MM.1S (cell line): ENCODE measurements at places on chromosomes 12 and 14.

DNA sequence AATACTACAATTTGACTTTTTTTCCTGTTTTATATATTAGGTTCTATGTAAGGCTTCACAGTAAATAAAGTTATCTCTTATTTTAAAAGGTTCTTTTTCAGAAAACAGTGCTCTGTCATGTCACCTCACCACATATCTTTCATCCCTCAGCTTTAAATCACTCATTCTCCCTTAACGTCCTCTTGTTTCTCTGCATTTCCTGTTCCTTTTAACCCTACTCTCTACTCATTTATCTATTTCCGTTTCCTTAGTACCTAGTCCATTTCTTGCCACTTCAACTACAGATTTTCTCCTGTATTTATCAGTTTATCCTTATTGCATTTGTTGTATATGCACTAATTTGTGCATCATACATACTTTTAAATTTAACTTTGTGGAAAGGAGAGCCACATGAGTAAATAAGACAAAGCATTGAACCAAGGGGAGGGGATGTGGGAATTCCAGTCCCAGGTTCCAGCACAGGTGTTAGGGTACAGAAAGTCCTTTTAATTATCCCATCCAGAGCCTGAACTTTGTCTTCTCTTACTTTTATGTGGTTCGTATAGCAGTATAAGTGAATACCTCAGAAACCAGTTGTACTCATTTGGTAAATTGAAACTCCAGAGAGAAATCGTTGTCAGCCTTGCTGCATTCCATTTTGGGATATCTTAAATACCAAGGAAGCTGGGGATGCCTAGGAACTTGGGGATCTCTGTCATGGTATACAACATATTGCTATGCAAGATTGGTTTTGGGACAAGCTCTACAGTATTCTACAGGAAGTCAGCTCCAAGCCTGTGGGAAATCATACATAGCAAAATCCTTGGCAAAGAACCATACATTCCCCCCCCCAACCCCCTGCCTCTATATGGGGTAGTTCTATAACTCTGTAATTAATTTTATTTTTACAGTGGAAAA lies 120.5 kb downstream of the DIP2B start:
- no peak for DNase-seq

- DNase-seq = no peak
Measured at GRCh38 chr14:38824706-38825105, 278.3 kb downstream of the SEC23A start.

- DNase-seq = no peak
Measured at GRCh38 chr12:47095446-47096236, 15.9 kb upstream of the AMIGO2 start.

DNA sequence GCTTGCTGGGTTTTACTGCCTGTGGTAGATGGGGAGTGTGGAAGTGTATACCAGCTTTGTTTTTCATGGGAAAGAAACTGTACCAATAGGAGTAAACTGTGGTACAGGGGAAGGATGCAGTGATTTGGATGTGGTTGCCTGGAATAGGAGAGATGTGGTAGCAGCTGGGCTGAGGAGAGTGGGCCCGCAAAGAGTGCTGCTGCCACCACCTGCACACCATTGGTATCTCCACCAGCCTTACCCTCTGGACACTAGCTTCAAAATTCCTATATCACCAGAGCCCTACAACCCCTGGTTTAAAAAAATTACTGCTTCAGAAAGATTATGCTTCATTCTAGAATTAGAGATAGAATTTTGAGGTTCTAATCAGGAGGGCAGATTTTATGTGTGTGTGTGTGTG lies 53.6 kb downstream of the AKAP6 start:
- peak; percentile 10 for DNase-seq

DNA sequence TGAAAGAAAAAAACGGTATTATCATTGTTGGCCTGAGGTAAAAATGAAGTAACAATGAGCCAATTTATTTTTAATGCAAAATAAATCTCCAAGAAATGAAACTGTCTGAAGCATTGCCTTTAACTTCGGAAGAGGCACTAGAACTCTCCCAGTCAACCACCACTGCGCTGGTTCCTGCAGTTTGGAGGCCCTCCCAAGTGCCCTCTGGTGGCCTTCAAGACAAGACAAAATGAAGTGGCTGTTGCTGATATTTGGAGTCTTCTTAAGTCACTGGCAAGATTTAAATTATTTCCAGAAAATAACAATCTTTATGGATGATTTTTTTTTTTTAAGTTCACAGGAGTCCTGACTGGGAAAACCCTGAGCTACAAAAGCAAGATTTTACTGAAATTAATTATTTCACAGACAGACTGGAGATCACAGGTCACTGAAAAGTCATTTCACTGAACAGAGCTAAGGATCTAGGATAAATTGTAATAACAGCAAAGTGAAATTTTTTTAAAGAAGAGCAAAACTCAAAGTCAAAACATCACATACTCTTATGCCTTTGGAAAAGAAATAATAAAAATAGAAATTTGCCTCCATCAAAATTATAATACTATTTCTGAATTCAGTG lies 58.2 kb downstream of the DICER1 start:
- DNase-seq = no peak

- DNase-seq = no peak
Measured at GRCh38 chr12:120994059-120994458, 15.7 kb downstream of the HNF1A start.

DNA sequence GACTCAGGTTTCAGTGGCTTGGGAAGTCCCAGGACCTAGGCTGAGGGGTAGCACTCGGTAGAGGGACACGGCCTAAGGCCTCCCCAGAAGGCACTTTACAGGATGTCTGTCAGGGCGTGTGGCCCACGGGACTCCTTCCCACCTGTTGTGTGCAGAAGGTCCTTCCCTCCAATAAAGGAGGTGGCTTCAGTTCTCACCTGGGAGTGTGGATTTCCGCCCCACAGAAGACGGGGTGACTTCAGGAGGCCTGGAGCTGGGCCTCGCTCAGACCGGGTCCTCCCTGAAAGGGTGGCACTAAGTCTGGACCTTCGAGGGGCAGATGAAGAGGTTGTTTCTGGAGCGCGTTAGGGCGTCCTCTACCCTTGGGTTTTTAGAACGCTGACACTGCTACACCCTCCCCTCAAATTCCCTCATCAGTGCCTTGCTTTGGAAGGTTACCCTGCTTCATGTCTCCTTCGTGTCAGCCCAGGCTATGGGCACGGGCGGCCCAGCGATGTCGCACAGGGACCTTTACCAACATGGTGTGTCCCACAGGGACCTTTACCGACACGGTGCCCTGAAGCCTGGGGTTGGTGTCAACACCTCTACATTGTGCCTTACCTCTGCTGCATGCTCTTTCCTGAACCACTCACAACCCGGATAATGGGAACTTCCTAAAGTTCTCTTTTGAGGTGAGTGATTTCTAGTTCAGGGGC lies 7.1 kb downstream of the SLC6A12 start:
- no peak for DNase-seq

DNA sequence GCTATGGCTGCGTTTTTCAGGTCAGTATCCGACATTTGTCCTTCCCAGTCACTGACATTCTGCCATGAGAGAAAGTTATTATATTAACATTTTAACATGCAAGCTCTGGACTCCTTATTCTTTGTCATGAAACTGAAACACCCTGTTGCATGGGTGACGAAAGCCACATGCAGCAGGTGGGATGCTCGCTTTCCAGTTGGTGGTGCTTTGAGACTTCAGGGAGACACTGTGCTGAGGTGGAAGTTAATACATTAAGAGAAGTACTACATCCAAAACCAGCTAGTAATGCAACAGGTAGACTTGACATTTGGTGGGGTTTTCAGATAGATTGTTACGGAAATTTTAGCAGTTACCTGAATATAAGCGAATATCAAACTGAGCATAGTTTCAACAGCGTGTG lies 32.8 kb upstream of the AMN start:
- no peak for DNase-seq

- DNase-seq = no peak
Measured at GRCh38 chr14:96559571-96559970, 57.4 kb downstream of the PAPOLA start.

DNA sequence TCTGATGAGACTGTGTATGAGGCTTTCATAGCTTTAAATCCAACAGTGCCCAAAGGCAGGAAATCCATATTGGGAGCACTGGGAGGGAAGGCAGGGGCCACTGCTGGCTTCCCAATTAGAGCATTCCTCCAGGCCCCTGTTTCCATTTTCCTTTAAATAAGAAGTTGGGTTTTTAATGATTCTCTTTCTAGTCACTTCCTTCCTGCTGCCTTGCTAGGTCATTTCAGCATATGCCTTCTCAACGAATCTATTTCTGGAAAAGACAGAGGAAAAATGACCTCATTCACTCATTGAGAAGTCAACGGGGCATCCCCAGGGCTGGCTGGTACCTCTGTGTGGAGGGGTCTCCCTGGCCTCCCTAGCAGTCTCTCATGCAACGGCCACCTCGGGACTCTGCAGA lies 43.5 kb downstream of the IGF1 start:
- DNase-seq = peak; percentile 23

GRCh38 chr12:94435511-94435927 lies 24.1 kb downstream of the CEP83 start:
- peak; percentile 28 for DNase-seq

GRCh38 chr14:104633276-104634137 lies 28.9 kb upstream of the TMEM179 start:
- no peak for DNase-seq

- no peak for DNase-seq
Measured at GRCh38 chr14:76977793-76978720, 50.5 kb downstream of the IRF2BPL start.

DNA sequence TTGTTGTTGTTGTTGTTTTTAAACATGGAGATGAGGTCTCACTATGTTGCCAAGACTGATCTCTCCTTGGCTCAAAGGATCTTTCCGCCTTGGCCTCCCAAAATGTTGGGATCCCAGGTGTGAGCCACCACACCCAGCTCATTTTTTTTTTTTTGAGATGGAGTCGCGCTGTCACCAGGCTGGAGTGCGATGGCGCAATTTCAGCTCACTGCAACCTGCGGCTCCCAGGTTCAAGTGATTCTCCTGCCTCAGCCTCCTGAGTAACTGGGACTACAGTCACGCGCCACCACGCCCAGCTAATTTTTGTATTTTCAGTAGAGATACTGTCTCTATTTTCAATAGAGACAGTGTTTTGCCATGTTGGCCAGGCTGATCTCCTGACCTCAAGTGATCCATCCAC lies 4.9 kb upstream of the CLIP1 start:
- no peak for DNase-seq

DNA sequence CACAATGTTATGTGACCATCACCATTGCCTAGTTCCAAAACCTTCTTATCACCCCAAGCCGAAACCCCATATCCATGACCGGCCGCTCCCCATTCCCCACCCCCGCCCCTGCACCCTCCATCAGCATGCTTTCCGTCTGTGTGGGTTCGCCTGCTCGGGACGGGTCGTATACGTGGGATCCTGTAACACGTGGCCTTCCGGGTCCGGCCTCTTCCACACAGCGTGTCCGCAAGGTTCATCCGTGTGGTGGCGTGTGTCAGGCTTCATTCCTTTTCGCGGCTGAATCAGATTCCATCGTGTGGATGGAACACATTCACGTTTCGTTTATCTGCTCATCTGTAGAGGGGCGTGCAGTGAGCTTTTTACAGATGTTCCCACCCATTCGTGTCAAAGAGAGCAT lies 41.4 kb downstream of the RIMBP2 start:
- no peak for DNase-seq

GRCh38 chr12:75685617-75686225 lies 174.3 kb upstream of the KRR1 start:
- no peak for DNase-seq

- no peak for DNase-seq
Measured at GRCh38 chr14:33118668-33119067, 180.0 kb downstream of the NPAS3 start.

GRCh38 chr14:65075628-65076325 lies 26.5 kb downstream of the MAX start:
- no peak for DNase-seq

- no peak for DNase-seq
Measured at GRCh38 chr14:61609191-61609843, 86.0 kb upstream of the HIF1A start.

DNA sequence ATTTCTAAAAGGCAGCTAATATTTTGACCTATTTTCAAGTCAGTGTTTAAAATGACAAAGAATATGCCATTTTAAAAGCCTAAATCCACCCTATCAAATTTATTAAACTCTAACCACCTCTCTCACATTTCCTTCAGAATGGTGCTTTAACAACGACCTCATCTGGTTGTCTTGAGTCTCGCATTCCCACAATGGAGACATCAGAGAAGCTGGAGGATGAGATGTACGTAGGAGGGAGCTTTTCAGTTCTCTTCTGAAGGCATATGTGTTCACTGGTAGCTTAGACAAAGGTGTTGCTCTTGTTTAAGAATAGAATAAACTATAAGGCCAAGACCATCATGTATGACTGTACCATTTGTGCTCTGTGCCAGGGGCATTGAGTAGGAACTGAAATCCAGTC lies 82.9 kb downstream of the BCL2L14 start:
- DNase-seq = no peak

- DNase-seq = no peak
Measured at GRCh38 chr14:69247676-69248440, 12.1 kb upstream of the GALNT16 start.

DNA sequence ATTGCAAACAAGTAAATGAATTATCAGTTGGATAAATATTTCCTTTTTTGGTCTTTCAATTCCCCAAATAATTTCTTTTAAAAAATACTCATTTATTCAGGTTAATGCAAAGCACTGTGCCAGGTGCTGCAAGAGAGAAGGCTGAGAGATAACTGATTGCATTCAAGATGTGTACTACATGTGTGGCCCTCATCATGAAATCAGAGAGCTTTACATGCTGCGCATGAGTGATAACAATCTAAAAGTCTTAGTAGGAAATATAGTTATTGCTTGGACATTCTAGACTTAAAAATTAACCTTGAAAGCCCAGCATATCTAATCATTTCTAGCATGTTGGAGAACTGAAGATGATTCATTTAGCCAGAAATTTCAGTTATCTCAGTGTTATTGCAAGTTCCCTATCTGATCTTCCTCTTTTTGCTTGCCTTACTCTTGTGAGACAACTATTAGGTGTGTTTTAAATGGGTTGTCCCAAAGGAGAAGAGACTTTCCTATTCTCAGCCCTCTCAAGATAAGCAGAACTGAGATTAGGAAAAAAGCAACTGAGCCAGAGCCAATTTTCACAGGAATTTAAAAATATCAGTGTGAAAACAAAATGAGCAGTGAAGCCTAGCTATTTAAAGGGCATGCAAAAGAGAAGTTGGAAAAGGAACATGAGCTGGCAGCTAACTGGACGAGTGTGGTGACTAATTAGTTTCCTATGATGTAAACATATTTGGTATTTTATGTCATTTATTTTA lies 60.9 kb downstream of the PLEKHA5 start:
- no peak for DNase-seq

DNA sequence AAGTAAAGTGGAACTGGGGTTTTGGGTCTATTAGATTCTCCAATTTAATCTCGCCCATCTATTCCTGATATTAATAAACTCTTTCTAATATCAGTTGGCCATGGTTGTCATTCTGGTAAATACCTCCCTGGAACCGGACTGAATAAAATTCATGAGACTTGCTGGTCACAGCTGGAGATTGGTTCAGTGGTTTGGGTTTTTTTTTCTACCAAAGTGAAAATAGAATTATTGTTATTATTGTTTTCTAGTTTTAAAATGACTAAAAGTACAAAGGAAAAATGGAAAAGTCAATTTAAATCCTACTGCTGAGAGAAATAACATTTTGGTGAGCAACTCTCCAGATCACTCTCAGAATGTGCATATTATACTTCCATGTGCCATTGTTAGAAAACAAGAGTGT lies 437.5 kb downstream of the ZFP36L1 start:
- no peak for DNase-seq

- peak; percentile 74 for DNase-seq
Measured at GRCh38 chr12:63420206-63420644, 248.1 kb downstream of the DPY19L2 start.

GRCh38 chr14:85542623-85543022 lies 12.7 kb downstream of the FLRT2 start:
- DNase-seq = no peak
